ENCODE measurements at places on chromosomes 1 and 21.
A peak's percentile ranks its signal among the peaks of the same experiment; 100 is the strongest.

- no peak for DNase-seq
These were observed 95.6 kb upstream of the RAB3GAP2 start for GRCh38 chr1:220367833-220368232.

DNA sequence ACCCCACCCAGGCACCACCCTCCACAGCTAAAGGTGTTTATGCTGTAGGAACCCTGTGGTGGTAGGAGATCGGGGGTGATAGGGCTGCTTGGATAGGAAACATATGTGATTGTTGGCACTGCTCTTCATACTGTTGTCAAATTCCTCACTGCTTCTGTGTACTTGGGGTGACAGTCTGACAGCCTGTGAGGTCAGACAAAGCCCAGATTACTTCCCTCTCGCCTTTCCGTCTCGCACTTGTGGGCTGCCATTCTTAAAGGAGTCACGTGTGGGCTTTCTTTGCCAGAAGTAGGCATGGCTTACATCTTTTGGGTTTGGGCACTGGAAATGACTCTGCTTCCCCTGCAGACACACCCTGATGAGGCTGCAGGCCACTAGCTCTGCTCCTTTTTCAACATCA, 363.8 kb downstream of the DISC1 start:
- no peak for DNase-seq

DNA sequence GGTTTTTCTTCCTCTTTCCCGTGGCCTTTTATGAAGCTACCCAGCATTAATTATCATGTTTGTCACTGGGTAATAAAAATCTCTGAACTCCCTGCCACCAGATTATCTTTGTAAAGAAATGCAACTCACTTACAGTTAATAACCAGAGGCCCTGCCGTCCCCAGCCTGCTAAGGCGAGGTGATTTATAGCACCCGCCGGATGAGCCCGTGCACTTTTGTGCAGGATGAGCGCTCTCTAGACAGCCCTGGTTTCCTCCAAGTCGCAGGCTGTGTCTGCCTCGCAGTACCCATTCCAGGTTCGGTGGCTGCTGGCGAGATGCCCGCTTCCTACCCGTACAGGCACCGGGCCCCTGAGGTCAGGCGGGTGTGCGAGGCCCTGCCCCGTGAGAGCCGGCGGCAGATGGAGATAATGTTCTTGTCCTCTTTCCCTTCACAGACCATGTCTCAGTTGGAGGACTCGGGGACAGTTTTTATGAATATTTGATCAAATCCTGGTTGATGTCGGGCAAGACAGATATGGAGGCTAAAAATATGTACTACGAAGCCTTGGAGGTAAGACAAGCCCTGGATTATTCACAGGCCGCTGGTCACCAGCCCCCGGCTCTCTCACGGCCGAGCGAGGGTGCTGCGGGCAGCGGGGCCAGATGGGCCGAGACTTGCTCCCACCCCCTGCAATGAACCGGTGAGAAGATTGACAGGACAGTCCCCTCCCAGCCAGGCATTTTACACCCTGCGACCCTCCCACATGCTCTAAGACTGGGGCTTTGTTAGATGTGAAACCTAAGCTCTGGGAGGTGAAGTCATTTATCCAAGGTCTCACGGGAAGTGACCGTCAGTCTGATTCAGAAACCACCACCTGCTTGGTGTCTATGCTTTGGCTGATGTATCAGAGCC, 28.5 kb upstream of the SELENON start:
- no peak for DNase-seq

- DNase-seq, result peak; percentile 72
These were observed 7.4 kb upstream of the ARF1 start for GRCh38 chr1:228074954-228075730.

DNA sequence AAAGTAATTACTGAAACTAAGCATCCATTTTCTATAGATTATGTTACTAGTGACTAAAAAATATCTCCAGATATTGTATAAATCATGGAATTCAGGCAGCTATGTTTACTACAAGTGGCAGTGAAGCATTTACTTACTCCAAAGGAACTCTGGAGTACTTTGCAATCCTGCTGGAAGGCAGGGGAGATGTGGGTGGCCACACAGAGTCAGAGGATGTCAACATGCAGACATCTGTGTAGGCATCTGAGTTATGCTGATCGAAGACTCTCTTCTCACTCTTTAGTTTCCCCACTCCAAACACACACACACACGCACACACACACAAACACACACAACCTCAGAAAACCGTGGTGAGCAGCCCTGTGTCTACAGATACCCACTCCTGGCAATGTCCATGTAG, 112.9 kb downstream of the ST6GALNAC3 start:
- no peak for DNase-seq

GRCh38 chr21:45551316-45551715, 9.1 kb upstream of the SLC19A1 start:
- DNase-seq, result peak; percentile 35

DNA sequence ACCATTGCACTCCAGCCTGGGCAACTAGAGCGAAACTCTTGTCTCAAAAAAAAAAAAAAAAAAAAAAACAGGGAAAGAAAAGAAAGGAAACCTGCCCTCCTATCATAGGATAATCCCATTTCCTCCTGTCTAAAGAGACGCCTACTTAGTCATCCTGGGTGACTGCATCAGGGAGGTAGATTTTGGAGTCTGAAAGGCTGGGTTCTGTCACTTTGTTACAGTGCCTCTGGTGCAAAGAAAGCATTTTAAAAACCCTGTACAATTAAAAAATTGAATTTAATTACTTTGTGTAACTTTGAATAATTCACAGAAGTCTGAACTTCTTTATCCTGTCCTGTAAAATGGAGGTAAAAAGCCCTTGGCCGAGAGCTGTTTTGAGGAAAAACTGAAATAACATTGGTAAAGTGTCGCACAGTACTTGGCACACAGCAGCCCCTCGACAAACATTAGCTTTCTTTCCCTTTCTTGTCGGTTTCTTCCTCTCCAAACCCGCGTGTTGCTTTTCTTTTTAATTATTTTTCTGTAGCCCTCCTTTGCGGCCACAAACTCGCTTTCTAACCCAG, 657 bp upstream of the HDAC1 start:
- no peak for DNase-seq

Data from aorta (tissue), 5 donors.